ENCODE measurements at places on chromosomes 4 and X.

DNA sequence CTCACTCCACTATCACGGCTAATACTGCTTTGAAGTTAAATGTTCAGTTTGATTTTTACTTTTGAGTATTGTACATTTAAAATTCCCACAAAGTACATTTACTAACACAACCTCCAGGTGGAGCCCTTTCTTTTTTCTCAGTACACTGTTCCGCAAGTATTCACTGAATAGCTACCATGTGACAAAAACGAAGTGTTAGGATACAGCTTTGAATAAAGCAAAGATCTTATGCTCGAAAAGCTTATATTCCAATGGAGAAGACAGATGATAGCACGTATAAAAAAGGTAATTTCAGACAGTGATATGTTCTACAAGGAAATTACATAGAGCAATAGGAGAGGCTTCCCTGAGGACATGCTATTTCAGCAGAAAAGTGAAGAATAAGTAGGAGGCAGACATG lies 60.7 kb upstream of the ABCG2 start:
- DNase-seq, result no peak

DNA sequence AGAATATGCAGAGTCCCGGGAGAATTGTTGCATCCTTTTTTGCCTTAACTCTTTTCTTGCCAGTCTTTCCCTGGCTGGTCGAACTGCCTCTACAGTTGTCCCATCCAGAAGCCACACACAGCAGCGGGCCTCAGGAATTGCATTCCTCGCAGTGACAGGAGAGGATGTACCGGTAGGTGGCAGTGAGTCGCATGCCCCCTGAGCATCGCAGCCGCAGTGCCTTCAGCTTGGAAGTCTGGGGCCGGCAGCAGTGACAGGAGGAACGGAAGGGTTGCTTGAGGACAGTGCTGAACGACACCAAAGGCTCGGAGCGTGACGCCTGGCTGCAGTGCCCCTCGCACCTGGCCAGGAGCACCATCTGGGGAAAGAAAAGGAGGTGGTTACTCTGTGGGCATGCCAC lies 23.5 kb downstream of the NDP start:
- DNase-seq, result no peak

- no peak for DNase-seq
Observed at GRCh38 chr4:8917868-8918783, 46.5 kb upstream of the HMX1 start.

GRCh38 chr4:10173037-10173753 lies 56.6 kb upstream of the WDR1 start:
- no peak for DNase-seq

GRCh38 chrX:134599184-134599914 lies 58.9 kb downstream of the PLAC1 start:
- DNase-seq, result no peak

DNA sequence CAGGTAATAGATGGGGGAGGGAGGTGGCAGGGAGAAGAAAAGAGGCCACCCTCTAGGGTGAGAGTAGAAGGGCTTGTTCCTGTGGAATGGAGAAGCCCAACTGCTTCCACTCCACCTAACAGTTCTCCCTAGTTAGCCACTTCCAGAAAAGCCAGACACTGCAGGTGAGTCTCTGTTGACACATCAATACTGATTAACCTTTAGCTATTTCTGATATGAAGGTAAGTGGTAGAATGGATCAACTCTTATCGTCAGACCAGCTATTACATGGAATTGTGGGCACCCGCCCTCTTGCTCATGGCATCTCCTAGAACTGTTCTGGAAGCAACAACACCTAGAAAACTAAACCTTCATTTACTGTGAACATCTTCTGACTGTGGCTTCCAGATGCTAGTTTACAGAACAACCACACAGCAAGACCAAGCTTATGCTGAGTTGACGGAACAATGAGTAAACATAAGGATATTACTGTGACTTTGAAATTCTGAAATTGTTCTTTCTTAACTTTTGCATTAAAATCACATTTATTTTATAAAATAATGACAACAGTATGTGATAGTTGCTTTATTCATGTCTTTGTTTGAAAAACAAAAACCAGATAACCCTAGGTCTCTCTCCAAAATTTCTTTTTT lies 44.7 kb downstream of the ANXA3 start:
- DNase-seq, result no peak

GRCh38 chrX:45142185-45142584 lies 58.5 kb downstream of the DIPK2B start:
- no peak for DNase-seq

DNA sequence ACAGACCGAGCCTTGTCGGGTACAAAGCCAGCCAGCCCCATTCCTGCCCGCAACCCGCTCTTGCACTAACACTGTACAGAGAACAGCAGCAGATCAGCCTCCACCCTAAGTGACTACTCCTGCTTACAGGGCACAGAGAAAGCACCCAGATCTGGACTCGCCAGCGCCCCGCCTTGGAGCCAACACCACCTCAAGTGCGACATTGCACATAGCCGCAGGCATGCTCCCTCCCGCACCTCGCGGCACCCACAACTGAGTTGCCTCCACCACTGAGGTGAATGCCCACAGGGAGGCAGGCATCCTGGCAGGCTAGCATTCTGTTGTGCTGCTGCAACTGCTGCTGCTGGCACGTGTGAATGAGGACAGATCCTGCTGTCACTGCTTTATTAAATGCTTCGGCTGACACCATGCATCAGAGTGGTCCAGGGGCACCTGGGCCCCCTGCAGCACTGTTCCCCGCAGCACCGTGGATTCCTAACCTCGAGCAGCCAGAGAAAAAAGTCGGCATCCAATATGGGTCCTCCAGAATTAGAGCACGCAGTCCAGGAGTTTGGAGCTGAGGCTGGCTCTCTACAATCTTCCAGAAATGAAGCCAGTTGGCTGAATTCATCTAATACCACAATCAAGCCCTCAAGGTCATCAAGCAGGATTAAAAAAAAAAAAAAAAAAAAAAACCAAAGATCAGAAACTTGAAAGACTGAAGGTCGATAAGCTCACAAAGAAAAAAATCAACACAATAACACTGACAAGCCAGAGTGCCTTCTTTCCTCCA lies 352.9 kb downstream of the GASK1B start:
- no peak for DNase-seq

- DNase-seq, result no peak
Observed at GRCh38 chr4:107755841-107756356, 35.9 kb upstream of the PAPSS1 start.

- DNase-seq, result no peak
Observed at GRCh38 chr4:146308951-146309350, 94.6 kb downstream of the REELD1 start.

DNA sequence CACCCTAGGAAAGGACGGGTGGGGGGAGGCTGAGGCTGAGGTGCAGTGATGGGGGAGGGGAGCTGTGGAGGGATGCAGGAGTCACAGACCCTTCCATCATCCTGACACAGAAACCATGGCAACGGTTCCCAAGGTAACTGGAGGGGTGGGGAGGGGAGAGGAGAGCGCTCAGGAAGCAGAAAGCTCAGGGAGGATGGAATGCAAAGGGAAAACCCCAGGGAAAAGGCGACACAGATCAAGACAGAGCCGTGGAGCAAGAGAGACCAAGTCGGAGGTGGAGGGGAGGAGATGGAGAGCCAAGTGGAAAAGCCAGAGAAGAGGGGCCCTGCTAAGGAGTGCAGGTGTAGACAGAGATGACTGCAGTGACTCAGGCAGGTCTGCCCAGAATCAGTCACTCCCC lies 14.5 kb downstream of the L1CAM start:
- no peak for DNase-seq

- no peak for DNase-seq
Observed at GRCh38 chrX:109911046-109911445, 91.9 kb upstream of the TMEM164 start.

DNA sequence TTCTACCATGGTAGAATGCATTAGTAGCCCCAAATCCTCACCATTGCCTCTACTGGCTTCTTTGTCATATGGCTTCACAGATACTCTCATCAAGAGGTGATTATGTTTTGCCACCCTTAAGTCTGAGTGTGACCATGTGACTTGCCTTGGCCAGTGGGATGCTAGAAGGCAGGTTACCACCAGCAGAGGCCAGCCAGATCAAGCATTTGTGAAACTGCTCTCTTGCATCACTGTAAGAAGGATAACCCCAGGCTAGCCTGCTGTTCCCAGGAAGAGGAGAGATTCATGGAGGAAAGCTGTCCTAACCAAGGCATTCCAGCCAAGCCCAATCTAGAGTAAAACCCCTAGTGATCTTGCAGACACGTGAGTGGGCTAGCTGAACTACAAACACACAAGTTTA lies 46.8 kb downstream of the USP46 start:
- DNase-seq, result no peak

- DNase-seq, result peak; percentile 42
Observed at GRCh38 chrX:154730253-154730891, 20.5 kb downstream of the GAB3 start.

DNA sequence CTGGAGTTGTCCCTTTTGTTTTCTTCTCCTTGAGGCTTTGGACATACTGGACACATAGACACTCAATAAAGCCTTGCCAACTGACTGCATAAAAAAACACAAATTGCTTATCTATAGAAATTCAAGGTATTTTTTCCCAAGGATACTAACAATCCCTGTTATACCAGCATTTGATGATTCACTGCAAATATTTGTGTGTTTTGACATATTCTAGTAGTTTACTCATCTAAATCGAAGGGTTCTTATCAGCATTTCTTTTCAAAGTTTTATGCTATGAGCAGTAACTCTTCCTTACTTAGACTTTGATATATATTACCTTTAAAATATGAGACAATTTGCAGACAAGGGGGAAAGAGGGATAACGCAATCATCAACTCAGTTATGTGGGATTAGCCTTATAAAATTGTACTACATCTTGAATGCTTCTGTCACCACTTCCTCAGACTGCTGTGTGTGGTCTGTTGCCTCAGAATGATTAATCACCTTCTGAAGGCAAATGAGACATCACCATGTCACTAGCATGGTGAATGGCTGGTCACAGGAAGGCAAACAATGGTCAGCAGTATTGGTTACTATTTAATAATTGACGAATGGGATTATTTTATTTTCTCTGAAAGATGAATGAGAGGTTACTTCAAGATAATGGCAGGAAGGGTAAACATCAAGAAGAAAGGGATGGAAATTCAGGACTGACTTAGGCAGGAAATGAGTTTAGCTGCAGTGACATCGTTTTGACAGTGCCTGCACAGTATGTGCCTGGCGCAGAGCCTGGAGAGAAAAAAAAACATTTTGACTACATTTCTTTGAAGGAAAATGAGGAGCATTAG lies 544.3 kb upstream of the CNKSR2 start:
- DNase-seq, result no peak

DNA sequence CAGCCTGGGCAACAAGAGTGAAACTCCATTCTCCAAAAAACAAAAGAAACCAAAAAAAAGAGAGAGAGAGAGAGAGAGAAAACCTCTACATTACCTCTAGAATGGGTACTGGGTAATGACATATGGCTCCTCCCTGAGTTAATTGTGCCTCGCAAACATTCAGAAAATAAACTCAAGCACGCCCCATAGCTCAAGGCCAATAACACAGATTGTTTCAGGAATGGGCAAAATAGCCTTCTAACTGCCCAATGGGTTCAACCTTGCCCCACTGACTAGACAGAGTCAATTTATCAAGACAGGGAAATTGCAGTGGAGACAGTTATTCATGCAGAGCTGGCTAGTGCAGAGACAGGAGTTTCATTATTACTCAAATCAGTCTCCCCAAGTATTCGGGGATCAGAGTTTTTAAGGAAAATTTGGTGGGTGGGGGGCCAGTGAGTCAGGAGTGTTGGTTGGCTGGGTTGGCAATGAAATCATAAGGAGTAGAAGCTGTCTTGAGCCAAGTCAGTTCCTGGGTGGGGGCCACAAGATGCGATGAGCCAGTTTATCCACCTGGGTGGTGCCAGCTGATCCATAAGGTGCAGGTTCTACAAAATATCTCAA lies 25.1 kb downstream of the NIPAL1 start:
- DNase-seq, result no peak

DNA sequence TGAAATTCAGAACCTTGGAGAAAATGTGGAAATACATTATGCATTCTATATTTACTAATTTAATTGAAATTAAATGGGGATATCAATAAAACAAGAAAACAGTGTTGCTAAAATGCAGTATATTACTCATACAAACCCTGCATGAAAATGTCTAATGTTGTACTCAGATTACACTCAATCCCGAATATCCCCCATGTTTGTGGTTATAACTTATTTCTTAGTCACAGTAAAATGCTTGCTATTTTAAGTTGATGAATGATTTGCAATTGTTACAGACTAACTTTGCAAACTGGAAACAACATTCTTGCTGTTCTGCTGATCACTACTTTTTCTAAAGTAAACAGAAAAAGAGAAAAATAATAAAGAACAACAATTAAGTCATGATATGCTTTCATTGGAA lies 33.1 kb upstream of the ANXA10 start:
- no peak for DNase-seq

GRCh38 chrX:125004799-125005198 lies 314.9 kb upstream of the TEX13C start:
- DNase-seq, result no peak

DNA sequence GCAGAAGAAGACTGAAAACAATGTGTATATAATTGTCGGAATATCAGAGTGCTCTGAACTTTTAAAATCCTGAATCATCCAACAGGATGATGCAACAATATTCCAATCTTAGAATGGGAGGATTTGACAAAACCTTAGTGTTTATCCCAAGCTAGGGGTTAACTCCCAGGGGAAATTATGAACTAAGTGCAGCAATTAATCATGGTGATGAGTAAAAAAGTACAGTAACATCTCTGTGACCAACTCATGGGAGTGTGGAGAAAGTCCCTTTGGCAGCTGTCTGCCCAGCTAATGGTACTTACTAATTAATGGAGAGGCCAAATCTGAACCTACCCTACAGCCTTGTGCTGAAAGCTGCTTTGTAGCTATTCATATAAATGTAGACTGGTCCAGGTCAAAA lies 257.6 kb upstream of the DDX53 start:
- no peak for DNase-seq

GRCh38 chr4:17335371-17335770 lies 176.5 kb downstream of the QDPR start:
- DNase-seq, result no peak

- DNase-seq, result no peak
Observed at GRCh38 chr4:102139932-102140331, 205.3 kb downstream of the SLC39A8 start.

- no peak for DNase-seq
Observed at GRCh38 chr4:169627307-169627706, 6.9 kb downstream of the CLCN3 start.

DNA sequence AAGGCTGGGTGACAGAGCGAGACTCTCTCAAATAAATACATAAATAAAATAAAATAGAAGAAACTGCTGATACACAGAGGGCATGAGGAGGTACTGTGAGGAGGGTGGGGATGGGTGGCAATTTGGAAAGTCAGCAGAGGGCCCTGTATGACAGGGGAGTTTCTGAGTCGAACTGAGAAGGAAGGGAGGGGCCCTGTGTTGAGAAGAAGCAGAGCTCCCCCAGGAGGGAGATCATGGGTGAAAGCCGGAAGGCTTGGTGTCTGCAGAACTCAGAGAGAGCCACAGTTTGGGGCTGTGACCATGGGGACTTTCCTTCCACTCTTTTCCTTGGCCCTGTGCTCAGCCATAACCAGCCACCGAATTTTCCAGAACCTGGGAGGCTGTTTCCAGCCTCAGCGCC lies 24.8 kb upstream of the AFAP1 start:
- no peak for DNase-seq

All from ovary (tissue), 10 donors.